ENCODE measurements at places on chromosomes 16 and 17. TPM values are rescaled to one million over a fixed set of nuclear protein-coding genes. Genes with fewer than 3 reads are reported as not detected.

The KCTD11 gene
- 4.6 TPM for total RNA-seq

The PYY gene
- total RNA-seq, result not detected

The WNT9B gene
- total RNA-seq, result 1.2 TPM

The OTOP3 gene
- not detected for total RNA-seq

The ENDOV gene
- 24.0 TPM for total RNA-seq

The MMD gene
- 199 TPM for total RNA-seq

The ASGR2 gene
- total RNA-seq, result not detected

The NF1 gene
- 146 TPM for total RNA-seq

The SDR42E1 gene
- 2.1 TPM for total RNA-seq

The KRTAP4-3 gene
- total RNA-seq, result not detected

The TMIGD1 gene
- total RNA-seq, result not detected

The C16orf95 gene
- total RNA-seq, result 4.2 TPM

The OMG gene
- total RNA-seq, result 45.4 TPM

The ADAP2 gene
- 6.5 TPM for total RNA-seq

The DNAH9 gene
- 12.9 TPM for total RNA-seq

The TPSG1 gene
- not detected for total RNA-seq

The SNTB2 gene
- 11.5 TPM for total RNA-seq

The KRT40 gene
- not detected for total RNA-seq

The LGALS9B gene
- not detected for total RNA-seq

The KRT23 gene
- 0.46 TPM for total RNA-seq

The FOXN1 gene
- total RNA-seq, result not detected

The PDP2 gene
- 12.2 TPM for total RNA-seq

The CCL7 gene
- total RNA-seq, result not detected

The VPS25 gene
- 39.2 TPM for total RNA-seq

The SCGB1C2 gene
- not detected for total RNA-seq

The MAPT gene
- total RNA-seq, result 204 TPM

The MT1X gene
- total RNA-seq, result 14.3 TPM

All from diencephalon (tissue), 1 donor.